ENCODE measurements at places on chromosomes 4 and X. TPM values are rescaled to one million over a fixed set of nuclear protein-coding genes. Genes with fewer than 3 reads are reported as not detected.

DNA sequence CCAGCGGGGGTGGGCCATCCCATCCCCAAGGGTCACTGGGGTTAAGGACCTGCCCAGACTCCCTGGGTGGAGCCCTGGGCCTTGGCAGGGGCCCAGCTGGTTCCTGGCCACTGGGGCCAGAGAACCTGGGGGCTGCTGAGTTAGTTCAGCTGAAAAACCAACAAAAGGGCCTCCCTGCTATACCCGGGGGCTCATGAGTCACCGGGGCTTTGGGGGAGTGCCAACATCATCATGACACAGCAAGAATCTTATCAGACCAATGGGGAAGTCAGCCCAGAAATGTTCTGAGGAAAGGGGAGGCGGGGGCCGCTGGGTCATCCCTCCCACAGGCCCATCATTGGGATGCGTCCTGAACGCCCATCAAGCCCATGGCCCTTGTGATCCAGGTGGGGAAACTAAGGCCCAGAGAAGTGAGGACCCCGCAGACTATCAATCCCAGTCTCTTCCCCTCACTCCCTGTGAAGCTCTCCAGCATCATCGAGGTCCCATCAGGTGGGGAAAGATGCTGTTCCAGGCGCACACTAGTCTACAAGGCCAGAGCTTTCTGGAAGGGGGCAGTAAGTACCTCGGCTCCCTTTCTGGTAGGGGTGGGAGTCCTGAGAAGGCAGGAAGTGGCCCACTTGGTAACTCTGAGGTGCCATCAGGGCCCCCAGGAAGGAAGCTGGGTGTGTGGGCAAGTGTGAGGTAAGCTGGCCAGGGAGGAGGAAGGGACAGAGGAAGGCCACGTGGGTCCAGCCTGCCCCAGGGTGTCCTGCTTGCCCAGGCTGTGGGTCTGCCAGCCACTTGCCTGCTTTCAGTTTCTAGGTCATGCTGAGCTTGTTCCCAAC, 4.5 kb downstream of the G6PD start:
- peak; percentile 66 for DNase-seq

- no peak for DNase-seq
Observed at GRCh38 chr4:138051157-138051556, 191.0 kb downstream of the SLC7A11 start.

DNA sequence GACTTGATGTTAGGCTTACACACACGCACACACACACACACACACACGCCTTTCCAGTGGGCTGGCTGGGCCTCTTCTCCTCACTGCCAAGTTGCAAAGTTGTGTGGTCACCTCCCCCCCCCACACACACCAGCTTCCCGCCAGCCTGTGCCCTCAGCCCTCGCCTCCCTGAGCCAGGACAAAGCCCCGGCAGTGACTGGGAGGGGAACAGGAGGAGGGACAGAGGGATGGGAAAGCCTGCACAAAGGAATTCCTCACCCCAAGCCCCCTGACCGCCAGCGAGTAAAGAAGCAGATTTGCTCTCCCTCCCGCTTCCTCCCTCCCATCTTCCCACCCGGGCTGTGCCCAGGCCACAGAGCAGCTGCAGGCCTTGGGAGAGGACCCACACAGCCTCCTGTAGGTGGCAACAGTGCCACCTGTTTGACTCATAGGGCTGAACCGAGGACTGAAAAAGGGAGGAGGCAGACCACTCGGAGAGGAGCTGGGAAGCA, at the start of gene GDPD2:
Gene GDPD2 (plus strand): TSS at position 464 of the 491 bp plus-strand sequence. CDS start 1,671 bp downstream, outside the sequence.
- no peak for DNase-seq

Gene UGT2B10
- 0.96 TPM for total RNA-seq

- DNase-seq: no peak
Observed at GRCh38 chrX:47587906-47588735, 5.9 kb downstream of the TIMP1 start.

Gene TEX13B
- 1.2 TPM for total RNA-seq

Gene EFHC2
- total RNA-seq: 0.48 TPM

Gene YY2
- total RNA-seq: 2.2 TPM

- DNase-seq: no peak
Observed at GRCh38 chr4:143232277-143232676, 47.6 kb downstream of the USP38 start.

DNA sequence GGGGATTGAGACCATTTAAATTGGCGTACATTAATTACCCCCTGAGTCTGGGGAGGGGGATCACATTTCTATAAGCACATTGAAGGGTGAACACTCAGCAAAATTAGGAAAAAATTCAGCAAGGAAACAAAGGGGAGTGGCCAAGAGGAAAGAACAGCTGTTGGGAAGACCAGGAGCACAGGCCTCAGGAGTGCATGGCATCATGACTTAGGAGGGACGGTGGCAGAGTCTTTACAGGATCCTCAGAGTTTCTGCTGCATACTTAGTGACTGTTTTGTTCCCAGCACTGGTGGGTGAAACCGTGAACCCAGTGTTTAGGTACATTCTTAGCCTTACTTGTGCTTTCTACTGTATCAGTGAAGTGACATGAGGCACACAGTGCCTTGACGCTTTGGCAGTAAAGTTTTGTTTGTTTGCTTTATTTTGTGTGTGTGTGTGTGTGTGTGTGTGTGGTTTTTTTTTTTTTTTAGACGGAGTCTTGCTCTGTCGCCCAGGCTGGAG, 121.3 kb downstream of the CBR4 start:
- no peak for DNase-seq

DNA sequence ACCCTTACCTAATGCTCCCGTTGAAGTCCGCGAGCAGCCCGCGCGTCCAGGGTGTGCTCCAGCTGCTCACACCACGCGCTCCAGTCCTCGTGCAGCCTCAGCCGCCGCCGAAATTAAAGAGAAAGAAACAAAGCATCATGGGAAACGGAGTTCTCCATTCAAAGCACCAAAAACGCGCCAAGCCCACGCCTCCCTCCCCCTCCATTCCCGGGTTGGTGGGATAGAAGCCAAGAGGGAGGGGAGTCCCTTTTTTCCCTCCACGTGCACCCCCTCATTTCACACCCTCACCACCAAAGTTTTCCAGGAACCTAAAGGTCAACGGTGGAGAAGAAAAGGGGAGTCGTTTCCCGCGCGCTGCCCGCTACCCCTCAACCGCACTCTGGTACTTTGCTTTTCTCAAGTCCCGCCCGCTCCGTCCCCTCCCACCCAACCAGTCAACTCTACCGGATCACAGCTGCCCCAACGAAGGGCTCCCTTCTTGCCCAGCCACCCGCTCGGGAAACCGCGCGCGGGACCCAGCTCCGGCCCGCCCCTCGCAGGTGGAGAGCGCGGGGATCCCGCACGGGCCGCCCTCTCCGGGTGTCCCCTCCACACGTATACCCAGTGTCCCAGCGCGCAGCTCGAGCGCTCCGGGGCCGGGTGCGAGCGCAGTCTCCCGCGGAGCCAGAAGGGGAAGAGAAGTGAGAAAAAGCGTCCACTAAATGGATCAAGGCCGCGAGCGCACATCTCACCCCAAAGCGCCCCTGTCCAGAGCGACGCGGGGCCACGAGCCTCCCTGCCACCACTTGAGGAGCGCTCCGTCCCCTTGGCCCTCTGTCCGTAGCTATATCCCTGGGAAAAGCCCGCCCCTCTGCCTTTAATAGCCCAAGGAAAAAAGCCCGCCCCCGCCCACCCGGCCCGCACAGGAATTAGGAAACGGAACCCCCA, 65.1 kb upstream of the CCDC160 start:
- DNase-seq: peak; percentile 47

DNA sequence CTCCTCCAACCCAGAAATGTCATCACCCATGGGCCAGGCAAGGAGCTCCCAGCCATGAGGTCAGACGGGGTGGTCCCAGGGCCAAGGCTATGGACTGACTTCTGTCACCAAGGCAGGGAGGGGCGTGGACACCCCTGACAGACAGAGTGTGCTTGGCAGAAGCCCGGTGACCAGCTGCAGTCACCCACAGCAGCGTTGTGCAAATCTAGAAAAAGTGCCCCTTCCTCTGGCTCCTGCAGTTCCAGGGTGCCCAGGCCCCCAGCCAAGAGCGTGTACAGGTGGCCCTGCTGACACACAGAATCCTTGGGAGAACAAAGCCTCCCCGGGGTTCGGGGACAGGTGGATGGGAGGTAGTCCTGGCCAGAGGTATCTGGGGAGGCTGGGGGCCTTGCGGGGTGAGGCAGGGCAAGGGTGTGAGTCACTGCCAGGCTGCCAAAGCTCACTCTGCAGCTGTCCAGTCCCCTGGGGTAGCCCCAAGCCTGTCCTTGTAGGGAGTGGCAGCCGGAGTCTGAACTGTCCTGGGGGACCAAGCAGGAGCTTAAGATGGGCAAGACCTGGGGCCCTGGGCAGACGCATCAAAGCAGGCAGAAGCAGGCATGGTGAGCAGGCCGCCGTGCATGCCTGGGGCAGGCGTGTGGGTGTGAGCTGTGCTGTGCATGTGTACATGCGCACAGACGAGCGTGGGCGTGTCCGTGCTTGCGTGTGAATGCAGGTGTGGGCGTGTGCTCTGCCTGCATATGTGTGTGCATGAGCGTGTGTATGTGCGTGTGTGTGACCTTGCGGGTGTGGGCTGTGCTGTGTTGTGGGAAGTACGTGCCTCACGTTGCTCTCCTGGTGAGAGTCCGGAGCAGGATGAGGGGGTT, 3.3 kb downstream of the MYL5 start:
- DNase-seq: peak; percentile 35

Gene SATL1
- total RNA-seq: 4.3 TPM

Gene CDX4
- total RNA-seq: not detected

DNA sequence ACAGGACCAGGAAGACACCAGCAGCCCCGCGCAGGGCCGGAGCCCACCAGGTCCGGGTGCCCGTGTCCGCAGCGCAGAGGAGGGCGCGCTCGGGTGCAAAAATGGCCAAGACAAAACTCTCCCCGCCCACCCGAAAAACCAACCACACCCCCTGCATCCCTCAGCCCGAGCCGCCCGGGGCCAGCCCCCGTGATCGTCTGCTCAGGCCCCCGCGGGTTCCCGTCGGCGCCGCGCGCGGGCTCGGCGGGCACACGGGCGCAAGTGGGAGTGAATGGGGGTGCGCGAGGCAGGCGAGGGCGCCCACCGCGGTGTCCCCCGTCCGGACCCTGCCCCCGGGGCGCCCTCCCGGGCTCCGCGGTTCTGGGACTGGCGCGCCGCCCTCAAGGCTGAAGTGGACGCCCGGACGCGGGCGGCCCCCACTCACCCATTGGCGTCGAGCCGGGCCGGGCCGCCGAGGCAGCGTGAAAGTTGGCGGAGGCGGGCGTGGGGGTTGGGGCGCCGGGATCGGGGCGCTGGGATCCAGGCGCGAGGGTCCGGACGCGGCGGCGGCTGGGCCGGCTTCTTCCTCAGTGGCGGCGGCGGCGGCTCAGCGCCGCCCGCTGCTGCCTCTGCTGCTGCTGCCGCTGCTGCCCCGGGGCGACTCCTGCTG, 393 bp downstream of the SH3KBP1 start:
- no peak for DNase-seq

Gene PACRGL
- total RNA-seq: 72.5 TPM

DNA sequence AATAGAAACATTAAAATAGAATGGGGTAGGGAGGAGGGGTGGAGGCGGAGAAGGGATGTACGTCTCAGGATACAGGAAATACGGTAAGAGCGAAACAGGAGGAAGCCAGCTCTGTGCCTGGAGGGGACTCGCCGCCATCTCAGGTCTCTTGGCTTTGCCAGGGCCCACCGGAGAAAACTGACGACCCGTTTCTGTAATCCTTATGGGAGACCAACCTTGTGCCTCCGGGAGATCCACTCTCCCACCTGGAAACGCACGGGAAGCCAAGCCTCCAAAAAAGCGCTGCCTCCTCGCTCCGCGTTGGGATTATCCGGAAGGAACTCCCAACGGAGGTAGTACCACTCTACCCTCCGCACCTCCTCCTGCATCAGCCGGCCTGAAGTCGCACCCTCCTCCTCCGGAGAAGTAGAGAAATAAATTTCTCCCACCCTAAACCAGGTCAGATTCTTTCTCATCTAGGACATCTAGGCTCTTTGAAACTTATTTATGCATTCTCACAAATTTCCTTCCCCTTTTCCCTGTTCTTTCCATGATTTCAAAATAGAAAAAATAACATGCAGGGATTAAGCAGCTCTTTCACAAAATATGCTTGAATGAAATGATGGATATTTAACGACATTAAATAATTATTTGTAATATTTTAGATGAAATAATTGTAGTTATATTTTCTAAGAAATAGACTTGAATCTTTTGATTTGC, at the start of gene NBDY:
Gene NBDY (plus strand): TSS at position 92 of the 699 bp plus-strand sequence. CDS start 111 bp downstream, at position 203.
- DNase-seq: peak; percentile 72

DNA sequence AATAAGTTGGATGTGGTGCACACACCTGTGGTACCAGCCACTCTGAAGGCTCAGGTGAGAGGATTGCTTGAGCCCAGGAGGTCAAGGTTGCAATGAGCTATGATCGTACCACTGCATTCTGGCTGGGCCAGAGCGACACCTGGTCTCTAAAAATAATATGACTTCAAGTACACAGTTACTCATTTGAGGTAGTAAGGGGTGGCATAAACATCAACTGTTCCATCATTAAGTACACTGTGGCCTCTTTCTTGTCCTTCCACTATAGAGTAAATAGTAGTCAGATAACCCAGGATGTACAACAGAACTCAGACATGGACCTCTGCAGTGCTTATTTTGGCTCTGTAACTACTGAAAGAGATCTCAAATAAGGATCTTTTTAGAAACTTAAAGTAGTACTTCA, 10.6 kb downstream of the FAM9B start:
- no peak for DNase-seq

- DNase-seq: no peak
Observed at GRCh38 chrX:30573125-30573524, 4.4 kb downstream of the TASL start.

Gene ING2
- total RNA-seq: 9.9 TPM

Gene SPANXA2
- not detected for total RNA-seq

DNA sequence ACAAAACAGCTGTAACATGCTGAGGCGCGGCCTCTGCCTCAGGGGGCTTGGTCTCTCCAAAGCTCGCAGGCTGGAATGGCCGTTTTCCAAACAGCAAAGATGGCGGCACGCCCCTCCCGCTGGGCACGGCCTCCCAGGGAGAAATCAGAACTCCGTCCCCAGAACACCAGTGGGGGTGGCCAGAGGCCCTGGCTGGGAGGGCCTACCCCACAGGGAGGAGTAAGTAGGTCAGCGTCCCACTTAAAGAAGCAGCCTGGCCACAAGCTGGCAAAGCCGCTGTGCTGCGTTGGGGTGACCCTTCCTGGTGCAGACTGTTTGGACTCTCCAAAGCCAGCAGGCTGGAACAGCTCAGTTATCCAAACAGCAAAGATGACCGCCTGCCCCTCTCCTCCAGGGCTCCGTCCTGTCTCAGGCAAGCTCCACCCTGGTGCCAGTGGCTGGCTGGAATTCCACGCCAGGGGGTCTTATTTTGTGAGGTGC, 862.8 kb downstream of the TRIML1 start:
- DNase-seq: no peak

DNA sequence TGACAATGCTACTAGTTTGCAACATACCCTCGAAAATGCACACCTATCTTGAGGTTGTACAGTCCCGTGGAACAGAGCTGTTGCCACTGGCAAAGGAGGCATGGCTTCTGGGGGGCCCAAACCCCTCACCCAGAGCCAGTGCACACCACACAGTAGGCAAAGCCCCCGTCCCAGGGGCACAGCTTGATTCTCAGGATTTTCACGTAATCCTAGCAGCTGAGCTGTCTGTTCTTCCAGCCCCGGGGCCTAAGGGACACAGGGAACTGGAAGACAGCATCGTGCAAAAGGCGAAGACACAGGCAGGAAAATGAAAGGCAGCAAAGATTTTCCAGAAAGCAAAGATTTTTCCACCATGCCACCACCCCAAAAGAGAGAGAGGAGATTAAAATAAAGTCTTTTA, 77.2 kb downstream of the JAKMIP1 start:
- no peak for DNase-seq

GRCh38 chrX:19177721-19178120, 55.5 kb upstream of the ADGRG2 start:
- peak; percentile 50 for DNase-seq

Gene NAP1L5
- 11.6 TPM for total RNA-seq

Gene ODAPH
- 3.1 TPM for total RNA-seq

Measured in umbilical cord (tissue), 2 donors.